ENCODE measurements at places on chromosomes 2 and 18.

DNA sequence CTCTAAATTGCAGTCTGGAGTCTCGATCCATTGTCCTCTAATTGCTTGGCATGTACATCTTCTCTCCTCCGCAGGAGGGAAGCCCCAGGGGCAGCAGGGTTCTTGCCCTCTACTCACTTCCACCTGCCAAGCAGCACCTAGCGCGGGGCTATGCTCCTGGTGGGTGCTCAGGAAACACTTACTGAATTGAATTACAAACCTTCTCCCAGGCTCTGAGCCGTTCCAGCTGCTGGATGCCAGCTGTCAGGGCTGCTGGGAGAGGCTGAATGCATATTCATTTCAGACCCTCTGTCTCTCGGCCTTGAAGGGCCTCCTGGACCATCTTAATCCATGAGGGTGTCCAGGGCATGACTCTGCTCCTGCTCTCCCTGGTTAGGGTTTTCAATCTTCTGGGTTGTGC is 94.0 kb downstream of the CELF4 start:
- DNase-seq, result no peak

DNA sequence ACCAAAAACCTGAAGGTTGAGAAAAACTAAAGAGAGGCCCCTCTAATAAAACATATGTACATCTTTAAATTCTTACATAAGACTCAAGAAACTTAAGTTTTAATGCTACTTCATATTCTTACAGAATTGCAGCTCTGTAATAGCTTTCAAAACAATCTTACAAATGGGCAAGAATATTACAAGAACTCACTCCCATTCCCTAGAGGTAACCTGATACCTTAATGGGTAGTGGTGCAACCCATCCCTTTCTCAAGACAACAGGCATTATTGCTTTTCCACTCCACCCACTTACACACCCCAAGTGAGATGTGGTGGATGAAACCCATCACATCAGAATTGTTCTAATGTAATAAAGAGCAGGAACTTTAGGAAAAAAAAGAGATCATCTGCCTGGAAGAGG is 103.7 kb downstream of the RBMS1 start:
- DNase-seq, result no peak

- DNase-seq, result no peak
These were observed 42.8 kb downstream of the KLHL14 start for GRCh38 chr18:32730068-32730467.

- no peak for DNase-seq
These were observed 30.1 kb downstream of the COA5 start for GRCh38 chr2:98578231-98578630.

DNA sequence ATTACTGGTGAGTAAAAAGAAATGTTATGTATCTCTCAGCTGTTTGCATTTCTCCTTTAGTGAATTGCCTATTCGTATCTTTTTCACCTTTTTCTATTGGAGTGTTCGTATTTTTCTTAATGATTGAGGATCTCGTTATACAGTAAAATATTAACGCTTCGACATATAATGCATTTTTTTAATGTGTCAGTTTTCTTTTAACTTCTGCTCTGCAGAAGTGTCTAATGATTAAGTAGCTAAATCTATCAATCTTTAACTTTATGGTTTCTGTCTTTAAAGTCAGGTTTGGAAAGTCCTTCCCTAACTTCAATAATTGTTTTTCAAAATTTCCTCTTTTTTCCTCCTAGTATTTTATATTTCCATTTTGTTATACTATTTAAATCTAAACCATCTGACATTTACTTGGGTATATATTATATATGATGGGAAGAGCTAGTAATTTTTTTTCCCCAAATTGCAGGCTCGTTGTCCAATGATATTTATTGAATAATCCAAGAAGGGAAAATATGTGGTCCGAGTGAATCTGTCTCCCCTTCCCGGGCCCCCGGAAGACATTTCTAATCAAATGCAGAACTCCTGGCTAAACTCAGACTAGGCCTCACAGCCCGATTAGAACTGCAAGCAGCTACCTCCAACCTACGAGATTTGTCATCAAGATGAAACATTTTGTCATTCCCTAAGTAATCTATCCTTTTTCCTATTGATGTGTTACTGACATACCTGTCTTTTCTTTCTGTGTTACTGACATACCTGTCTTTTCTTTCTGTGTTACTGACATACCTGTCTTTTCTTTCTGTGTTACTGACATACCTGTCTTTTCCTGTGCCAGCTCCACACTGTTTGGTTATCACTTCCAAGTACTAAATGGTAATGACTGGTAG is 17.2 kb downstream of the PCBP1 start:
- DNase-seq, result peak; percentile 50

DNA sequence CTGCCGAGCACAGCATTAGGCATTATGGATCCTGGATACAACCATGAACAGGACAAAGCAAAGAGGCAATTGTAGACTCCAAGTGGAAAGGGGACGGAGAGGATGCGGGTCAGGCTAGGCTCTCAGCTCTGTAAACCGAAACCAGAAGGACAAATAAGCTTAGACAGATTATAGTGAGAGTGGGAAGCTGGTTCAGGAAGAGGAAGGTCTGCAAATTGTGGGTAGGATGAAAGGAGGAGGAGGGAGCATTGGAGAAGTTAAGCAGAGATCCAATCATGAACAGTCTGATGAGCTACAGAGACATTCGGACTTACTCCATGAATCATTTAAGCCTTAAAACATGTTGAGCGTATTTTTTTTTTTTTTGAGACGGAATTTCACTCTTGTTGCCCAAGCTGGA is 3.0 kb downstream of the MSH6 start:
- DNase-seq, result no peak

GRCh38 chr2:46211461-46211860 is 85.7 kb upstream of the EPAS1 start:
- no peak for DNase-seq

- DNase-seq, result no peak
These were observed 5.3 kb upstream of the DTNA start for GRCh38 chr18:34704823-34705222.

DNA sequence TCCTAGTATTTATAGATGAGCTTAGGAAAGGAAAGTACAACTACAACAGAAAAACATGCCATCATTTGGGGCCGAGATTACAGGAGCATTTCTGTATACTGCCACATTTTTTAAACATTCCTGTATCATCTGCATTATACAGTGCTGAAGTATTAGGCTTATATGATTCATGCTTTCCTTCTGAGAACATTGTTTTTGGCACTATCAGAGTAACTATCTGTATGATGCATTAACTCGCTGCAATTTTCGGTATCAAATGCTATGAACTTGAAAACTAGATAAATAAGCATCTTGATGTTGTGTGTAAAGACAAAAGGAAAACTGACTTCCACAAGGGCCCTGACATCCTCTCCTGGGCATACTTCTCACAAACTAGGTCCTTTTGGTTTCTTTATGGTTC is 102.0 kb downstream of the RIT2 start:
- no peak for DNase-seq
